ENCODE measurements at places on chromosomes 7 and 10. TPM values are rescaled to one million over a fixed set of nuclear protein-coding genes. Genes with fewer than 3 reads are reported as not detected.
A peak's percentile ranks its signal among the peaks of the same experiment; 100 is the strongest.

The IQUB gene
- total RNA-seq = not detected

DNA sequence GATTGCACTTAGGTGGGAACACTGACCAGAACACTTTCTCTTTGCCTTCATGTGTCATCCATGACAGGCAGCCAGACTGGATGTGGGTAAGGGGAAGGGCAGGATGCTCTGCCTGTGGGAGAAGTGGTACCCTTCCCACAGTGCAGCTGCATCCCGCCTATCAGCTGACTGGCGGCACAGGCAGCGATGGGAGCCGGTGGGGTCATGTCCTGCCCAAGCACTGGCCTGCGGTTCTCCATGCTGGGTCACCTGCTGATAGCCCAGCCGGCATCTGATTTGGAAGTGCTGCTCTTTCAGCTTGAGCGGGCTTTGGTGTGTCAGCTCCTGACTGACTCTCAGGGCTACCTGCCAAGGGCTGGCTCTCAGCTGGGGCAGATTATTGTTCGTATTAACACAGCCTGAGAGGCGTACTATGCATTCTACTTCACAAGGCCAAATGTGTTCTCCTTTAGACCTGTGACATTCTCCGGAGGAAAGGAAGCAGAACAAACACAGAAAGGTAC lies 105.2 kb upstream of the PDLIM1 start:
- DNase-seq = peak; percentile 94

GRCh38 chr10:78203915-78204818 lies 170.5 kb downstream of the RPS24 start:
- no peak for DNase-seq

DNA sequence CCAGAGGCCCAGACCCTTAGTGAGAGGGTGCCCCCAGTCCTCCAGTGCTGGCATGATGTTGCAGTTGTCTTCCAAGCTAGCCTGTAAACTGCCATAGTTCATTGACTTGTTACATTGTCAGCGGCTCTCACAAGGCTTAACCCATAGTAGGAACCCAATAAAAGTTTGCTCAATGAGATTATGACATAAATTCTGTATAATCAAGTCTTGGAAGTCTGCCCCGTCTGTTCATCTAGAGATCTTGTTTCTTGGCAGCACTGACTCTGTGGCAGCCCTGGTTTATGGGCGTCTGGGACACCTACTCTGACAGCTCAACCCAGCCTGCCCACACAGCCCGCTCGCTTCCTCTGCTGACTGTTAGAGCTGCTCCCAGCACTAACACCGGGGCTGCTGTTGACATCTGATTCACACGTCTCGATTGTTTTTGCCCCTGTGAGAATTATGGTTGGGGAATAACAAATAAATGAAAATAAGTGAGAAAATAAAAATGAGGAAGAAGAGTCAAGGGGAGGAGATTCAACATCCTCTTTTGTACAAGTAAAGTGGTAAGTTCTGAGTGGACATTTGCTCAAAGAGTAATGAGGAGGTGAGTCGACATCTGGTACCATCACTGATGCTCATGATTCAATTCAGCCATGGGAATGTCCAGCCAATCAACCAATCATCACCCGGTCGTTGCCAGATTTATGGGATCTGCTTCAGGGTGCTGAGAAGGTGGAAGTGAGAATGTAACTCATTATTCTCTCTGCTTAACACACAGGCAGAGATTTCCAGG lies 160.8 kb downstream of the SPAG6 start:
- no peak for DNase-seq

DNA sequence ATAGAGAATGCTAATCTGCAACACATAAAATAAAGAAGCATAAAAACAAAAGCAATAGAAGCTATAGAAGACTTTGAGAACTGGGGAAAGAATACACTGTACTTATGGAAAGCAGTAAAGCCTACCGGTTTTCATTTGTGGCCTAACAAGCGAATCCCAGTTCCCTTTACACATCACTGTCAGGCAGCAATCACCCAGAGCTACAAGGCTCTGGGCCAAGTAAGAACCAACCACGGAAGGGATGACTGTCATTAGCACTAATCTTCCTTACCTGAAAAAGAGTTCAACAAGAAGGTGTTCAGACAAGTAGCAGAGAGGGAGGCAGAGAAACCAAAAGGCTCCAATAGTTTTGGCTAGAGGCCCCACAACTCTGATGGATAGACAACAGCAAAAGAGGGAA lies 15.0 kb downstream of the CCDC6 start:
- no peak for DNase-seq

The CLRN3 gene
- not detected for total RNA-seq

GRCh38 chr10:47152861-47153349 lies 147.1 kb upstream of the GDF10 start:
- no peak for DNase-seq

The SLC12A9 gene
- total RNA-seq = 15.8 TPM

The GIMAP1 gene
- not detected for total RNA-seq

The WDR86 gene
- total RNA-seq = 10.2 TPM

GRCh38 chr10:31318382-31318853 lies 598 bp upstream of the ZEB1 start:
- peak; percentile 56 for DNase-seq

The TAS2R5 gene
- total RNA-seq = not detected

DNA sequence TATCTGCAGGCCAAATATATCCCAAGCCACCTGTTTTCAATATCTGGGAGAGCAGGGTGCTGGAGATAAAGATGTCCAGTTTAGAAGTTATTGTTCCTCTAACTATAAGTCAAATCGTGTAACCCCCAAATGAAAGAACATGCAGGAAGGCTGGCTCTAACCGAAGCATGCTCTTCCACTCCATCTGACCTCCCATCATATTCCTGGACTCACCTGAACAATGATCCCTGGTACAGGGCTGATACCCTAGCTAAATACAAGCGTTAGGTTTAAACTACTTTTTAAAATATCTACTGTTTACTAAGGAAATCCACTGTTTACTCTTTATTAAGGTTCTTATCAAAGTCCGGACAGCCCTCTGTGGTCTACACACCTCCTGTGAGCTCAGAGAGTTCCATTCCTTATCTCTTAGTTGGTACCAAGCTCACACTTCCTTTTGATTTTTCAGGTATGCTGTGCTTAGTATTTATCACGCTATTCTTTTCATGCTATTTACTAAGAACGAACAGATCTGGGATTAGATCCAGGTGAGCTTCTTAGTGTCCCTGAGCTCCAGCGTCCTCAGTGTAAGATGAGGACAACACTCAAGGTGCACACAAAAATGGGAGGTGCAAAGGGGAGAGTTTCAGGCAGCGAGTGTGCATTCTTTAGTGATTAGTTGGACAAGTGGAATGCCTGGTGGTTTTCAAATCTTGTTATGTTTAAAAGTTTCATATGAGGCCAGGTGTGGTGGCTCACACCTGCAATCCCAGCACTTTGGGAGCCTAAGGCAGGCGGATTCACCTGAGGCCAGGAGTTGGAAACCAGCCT lies 23.6 kb upstream of the COBL start:
- no peak for DNase-seq

DNA sequence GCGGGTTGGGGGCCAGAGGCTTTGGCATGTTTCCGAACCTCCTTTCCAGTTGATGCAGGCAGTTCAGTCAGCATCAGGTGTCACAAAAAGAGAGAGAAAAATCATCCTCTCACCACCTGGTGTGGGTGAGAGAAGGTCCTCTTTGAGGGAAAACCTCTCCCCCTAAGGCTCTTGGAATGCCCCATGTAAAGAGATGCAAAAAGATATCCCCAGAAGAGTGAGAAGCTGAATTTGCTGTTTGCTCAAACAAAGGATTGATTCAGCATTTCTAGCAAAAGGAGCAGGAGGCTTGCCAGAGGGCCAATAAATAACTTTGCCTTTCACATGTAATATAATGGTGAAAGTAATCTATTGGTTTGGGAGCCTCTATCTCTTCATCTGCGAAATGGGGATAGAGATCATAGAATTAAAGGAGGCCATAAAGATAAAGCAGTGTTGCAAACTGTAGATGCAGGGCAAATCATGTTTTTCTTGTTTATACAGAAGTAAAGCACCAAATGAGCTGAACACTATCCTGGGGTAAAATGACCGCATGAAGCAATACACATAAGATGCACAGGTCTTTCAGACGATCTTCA lies 425.9 kb downstream of the LRMDA start:
- DNase-seq = no peak

- no peak for DNase-seq
Measured at GRCh38 chr10:88333248-88333630, 249.9 kb downstream of the RNLS start.

- DNase-seq = no peak
Measured at GRCh38 chr7:133911724-133912123, 215.4 kb upstream of the LRGUK start.

The EPHB6 gene
- not detected for total RNA-seq

The NPY4R2 gene
- not detected for total RNA-seq

- DNase-seq = no peak
Measured at GRCh38 chr7:142477079-142477651, 219.3 kb upstream of the PRSS58 start.

- DNase-seq = no peak
Measured at GRCh38 chr10:43399320-43400310, 9.4 kb downstream of the HNRNPF start.

DNA sequence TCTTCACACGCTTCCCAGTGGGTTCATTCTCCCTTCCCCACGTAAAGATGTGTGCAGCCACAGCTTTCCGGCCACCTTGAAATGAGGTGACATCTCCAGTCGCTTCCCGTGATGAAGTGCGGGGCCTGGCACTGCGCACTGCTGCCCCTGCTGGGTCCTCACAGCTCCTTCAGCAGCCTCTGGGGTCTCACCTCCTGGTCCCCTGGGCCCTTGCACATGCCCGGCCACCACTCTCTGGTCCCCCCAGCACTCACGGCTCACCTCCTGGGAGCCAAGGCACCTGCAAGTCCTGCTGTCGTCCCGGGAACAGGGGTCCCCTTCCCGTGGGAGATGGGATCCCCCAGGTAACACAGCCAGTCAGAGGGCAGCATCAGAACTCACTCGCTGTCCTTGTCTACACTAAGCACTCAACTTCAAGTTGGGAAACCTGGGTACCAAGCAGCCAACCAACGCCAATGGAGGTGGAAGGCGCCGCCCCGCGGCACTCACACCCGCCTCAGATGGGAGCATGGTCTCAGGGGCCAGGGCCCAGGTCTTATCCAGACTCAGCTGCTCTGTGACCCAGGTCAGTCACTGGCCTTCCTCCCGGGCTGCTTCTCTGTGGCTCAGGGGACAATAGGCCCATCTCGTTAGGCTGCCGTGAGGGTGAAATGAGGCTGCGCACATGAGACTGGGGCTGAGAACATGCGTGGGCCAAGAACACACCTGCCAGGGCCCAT lies 176.2 kb downstream of the PTPRN2 start:
- DNase-seq = no peak

DNA sequence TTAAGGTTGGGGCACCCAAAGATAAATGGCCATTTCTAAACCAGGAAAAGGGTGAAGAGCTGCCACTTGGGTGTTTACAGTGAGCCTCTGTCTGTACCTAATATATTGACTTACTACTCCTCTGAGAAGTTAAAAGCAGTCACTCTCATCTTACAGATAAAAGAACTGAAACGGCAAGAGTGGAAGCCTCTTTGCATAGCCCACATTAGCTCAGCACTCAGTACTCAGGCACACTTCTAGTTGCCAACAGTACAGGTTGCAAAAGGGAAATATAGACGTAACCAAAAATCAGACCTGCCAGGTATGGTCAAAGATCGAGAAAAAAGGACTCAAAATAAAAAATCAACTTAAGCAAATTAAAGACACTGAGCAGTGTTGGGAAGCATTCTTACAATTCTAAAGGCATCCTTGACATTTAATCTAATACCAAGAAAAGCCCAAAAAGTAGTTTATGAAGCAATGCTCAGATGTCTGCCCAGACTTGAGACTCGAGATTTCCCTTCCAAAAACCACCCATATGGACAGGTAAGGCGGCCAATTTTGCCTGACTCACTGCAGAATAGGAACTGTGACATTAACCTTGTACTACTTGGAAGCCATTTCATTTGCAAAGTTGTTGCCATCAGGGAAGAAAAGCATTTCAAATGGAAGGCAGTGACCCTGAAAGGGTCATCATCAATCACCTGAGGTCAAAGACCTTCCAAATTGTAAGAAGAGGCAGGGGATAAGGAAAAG lies 139.3 kb downstream of the SLC25A13 start:
- DNase-seq = peak; percentile 69

- no peak for DNase-seq
Measured at GRCh38 chr10:123974406-123974805, 82.8 kb upstream of the CPXM2 start.

The PRRT4 gene
- not detected for total RNA-seq

DNA sequence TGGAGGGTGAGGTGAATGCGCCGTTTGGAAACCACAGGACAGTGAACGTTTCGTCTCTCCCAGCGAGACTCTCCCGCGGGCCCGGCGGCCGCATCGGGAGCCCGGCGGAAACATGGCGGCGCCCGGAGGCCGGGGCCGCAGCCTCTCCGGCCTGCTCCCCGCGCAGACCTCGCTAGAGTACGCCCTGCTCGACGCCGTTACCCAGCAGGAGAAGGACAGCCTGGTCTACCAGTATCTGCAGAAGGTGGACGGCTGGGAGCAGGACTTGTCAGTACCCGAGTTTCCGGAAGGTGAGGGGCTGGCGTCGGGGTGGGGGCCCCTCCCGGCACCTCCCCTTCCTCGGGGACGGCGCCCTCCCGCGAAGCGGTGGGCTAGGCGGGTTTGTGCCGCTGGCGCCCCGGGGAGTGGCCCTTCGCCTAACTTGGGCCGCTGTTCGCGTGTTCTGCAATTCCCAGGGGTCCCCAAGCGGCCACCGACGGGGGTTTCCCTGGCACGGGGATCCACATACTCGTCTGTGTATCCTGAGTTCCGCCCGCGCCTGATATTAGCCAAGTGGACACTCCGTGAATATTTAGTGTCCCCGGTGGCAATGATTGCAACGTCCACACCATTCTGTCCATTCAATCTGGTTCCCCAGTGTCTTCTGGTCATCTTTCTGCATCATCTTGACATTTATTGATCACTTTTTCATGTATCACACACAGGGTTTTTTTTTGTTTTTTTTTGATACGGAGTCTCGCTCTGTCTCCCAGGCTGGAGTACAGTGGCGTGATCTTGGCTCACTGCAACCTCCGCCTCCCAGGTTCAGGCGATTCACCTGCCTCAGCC lies 514 bp downstream of the NHLRC2 start:
- peak; percentile 42 for DNase-seq

- no peak for DNase-seq
Measured at GRCh38 chr7:135102372-135102771, 45.5 kb upstream of the TMEM140 start.

GRCh38 chr10:103580430-103580829 lies 86.9 kb downstream of the NEURL1 start:
- no peak for DNase-seq

GRCh38 chr7:77409005-77409738 lies 7.0 kb downstream of the GSAP start:
- no peak for DNase-seq

GRCh38 chr7:105391429-105391828 lies 2.7 kb upstream of the SRPK2 start:
- no peak for DNase-seq

DNA sequence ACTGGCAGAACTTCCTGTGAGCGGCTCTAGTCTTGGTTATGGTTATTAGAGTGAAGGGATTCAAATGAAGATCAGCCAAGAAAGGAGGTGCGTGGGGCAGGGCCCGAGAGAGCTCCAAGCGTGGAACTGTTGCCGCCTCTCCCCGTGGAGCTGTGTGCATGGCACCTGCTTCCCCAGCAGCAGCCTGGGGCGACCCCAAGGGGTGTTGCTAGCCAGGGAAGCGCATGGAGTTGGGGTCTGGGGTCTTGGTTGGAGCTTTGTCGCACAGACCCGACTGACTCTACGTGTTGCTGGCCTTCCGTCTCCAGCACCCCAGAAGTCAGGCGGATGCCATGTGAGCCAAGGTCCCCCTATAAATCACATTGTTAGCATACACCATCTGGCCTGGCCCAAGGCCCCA lies 61.0 kb downstream of the HTR5A start:
- no peak for DNase-seq

- no peak for DNase-seq
Measured at GRCh38 chr10:79192677-79193003, 123.9 kb downstream of the ZMIZ1 start.

Measured in G401 (cell line).